Hypothalamus (tissue), 51 donors: ENCODE measurements at places on chromosomes 3 and 15.

- no peak for DNase-seq
Measured at GRCh38 chr15:53209396-53210042, 419.4 kb upstream of the ONECUT1 start.

GRCh38 chr15:39585389-39585841, 4.5 kb downstream of the THBS1 start:
- DNase-seq, result no peak

GRCh38 chr15:68817304-68818065, 3.2 kb downstream of the ANP32A start:
- DNase-seq, result peak; percentile 67

GRCh38 chr3:88059380-88060170, 520 bp downstream of the ZNF654 start:
- no peak for DNase-seq

DNA sequence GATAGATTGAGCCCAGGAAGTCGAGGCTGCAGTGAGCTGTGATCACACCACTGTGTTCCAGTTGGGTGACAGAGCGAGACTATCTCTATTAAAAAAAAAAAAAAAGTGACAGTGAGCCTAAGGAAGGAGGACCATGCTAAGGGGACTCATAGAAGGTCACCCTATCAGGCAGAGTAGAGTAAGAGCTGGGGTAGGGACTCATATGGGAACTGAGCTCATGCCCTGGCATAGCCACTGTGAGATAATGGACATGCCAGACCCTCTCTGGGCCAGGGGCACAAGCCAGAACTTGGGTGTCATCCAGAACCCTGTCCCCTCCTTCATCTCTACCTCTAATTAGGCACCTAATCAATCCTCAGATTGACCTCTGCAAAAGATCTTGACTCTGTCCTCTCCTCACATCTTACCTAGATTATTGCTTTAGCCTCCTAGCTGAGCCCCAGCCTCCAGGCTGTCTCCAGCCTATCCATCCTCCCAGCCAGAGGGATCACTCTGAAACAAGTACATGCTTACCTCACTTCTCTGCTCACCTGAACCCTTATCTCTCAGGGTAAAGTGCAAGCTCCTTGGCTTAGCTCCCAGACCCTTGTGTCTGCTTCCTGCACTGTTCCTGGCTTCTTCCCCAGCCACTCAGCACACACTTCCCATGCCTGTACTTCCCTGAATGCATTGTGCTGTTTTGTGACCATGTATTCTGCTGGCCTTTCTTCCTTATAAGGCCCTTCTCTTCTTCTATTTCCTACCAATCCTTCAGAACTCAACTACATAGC, 76.4 kb downstream of the DAPK2 start:
- DNase-seq, result no peak

- no peak for DNase-seq
Measured at GRCh38 chr3:195352895-195353488, 82.0 kb upstream of the XXYLT1 start.

DNA sequence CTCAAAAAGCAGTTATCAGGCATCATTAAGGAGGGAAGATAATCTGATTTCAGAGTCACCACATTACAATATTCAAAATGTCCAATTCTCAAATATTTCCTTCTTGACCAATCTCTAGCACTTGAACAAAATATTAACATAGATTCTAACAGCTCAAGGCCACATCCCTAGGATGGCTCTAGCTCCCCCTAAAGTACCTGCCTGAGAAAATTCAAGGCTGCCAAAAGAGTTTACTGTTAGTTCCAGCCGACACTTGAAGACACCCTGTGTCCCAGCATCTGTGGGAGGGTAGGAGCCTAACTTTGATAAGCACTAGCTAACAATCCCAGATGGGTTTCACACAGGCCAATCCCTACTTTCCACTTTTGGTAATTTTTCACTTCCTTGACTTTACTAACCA, 10.4 kb downstream of the NSMCE3 start:
- DNase-seq, result no peak

DNA sequence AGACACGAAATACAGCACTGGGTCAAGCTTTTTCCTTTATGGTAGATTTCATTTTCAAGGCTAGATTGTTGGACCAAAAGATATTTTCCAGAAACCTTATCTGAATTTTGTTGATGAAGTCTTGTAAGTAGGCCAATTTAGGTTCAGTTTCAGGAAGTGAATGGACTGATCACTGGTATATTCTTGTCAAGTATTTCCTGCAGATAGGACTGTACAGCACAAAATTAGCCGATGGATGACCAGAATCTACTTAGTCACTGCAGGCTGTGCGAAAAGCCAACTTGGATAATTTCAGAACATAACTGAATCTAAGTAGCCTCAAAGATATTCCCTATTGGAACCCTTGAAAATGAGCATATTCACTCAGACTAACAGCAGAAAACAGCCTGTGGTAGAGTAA, 206.5 kb downstream of the NR1D2 start:
- DNase-seq, result no peak

- DNase-seq, result no peak
Measured at GRCh38 chr3:186506857-186507256, 37.3 kb downstream of the CRYGS start.

- DNase-seq, result no peak
Measured at GRCh38 chr3:115937054-115937453, 313.7 kb downstream of the GAP43 start.

DNA sequence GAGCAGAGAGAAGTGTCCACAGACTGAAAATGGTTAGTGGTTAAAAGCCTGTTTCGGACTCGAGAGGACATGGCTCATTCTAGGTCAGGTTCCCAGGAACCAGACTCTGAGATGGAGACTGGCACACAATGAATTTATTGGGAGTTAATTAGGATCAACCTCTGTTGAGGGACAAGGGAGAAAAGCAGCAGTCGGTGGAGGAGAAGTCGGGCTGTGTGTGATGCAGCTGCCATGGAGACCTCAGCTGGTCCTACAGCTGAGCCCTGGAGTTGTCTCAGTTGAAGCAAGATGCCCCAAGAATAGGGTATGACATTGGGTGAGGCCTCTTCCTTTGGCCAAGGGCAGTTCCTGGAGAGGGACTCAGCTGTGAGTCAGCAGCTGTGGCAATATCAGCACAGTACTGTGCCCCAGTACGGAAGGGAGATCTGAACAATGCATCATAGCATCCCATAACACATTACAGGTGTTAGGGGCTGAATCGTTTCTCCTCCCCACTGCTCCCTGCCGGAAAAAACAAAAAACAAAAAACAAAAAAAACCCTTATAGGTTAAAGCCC, 105.4 kb downstream of the ABHD5 start:
- DNase-seq, result no peak

DNA sequence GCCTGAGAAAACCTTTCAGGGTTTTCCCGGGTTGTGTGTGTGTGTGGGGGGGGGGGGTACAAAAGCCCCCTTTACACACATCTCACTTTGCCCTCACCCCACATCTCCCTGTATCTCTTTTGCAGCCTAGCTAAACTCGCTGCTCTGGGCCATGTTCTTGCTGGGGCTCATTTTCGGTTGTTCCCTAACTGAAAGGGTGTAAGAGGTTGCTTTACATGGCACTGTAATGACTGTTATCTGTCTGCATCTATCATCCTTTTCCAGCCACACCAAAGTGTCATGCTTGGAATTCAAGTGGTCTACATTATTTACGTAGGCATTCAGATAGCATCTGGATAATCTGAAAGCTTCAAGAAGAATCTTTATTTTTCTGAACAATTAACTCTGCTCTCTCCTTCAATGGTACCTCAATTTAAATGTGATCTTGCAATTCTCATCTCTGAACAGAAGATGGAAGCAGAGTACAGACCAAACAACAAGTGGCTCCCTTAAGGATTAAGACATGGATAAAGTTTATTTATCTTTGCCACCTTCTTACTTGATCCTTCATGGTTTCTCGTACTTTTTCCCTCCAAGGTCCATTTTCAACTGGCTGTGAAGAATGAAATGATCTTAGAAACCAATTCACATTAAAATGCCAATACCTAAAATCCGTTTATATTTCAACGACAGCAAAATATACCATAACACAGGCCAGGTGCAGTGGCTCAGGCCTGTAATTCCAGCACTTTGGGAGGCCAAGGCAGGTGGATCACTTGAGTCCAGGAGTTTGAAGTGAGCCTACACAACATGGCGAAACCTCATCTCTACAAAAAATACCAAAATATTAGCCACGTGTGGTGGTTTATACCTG, 34.9 kb downstream of the DCLK3 start:
- DNase-seq, result no peak

DNA sequence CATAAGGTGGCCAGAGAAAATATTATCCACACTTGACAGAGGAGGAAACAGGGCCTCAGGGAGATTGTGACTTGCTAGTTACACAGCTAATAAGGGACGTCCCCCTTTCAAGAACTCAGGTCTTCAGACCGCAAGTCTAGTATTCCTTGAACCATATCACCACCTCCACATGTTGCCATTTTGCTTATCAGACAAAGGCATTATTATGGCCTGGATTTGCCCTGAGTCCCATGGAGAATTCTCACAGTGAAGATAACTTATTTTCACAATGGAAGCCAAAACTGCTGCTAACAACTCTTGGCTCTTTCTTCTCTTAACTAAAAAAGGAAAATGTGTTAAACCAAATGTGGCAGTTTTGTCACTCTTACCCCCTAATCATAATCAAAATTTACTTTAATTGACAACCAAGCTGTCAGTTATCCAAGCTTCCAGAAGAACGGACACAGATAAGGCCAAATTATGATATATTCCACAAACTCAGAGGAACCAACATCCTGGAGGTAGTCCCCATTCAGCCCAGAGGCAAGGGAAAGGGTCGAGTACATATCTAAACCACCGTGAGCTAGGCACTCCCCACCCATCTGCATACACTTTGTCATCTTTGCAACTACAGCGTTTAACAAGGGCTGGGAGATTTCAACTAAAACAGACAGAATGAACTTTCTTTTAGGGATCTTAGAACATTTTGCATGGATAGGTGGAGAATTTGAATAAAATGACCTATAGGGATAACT, 63.6 kb upstream of the THBS1 start:
- no peak for DNase-seq

DNA sequence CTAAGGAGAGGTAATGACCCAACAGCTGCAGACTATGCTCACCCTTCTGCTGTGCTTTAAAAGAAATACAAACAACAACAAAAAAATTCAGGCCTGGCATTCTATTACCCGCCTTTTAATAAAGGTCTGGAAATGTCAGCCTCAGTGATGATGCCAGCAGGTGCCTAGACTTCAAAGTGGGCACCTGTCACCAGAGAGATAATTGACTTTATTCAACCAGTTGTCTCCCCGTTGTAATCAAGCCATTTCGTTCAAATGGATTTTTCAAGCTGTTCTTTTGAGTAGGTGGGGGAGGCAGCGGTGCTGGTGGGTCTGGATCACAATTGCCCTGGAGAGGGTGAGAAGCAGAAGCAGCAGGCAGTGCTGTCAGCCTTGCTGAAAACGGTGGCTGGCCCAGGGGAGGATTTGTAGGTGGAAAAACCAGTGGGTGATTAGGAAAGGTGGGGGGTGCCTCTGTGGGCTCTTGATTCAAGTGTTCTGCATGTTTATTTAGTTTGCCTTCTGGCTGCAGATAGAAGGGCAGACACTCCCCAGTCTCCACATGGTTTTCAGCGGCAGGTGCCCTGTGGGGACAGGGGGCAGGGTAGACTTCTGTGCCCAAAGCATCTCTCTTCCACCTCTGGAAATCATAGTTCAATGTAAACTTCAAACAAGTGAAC, 300.2 kb upstream of the SLCO3A1 start:
- no peak for DNase-seq

GRCh38 chr3:179324270-179324754, 1.5 kb downstream of the ZNF639 start:
- no peak for DNase-seq

- no peak for DNase-seq
Measured at GRCh38 chr3:24981309-24981708, 446.8 kb upstream of the RARB start.

- DNase-seq, result no peak
Measured at GRCh38 chr15:100806157-100806556, 73.5 kb upstream of the ALDH1A3 start.

DNA sequence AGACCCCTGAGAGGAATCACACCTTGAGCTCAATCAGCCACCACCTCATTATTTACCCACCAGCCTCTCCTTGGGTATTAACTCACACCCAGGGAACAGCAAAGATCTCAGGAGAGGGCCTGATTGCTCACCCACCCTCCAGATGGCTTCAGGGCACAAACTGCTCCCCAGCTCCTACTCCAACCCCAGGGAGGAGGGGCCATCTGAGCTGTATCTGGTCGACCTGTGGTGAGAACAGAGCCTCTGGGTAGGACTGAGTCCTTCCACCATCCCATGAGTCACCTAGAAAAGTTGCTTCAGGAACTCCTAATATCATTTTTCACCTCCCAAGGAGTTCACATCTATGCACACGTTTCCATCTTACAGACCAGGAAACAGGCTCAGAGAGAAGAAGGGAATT, 44.8 kb upstream of the HES1 start:
- no peak for DNase-seq

DNA sequence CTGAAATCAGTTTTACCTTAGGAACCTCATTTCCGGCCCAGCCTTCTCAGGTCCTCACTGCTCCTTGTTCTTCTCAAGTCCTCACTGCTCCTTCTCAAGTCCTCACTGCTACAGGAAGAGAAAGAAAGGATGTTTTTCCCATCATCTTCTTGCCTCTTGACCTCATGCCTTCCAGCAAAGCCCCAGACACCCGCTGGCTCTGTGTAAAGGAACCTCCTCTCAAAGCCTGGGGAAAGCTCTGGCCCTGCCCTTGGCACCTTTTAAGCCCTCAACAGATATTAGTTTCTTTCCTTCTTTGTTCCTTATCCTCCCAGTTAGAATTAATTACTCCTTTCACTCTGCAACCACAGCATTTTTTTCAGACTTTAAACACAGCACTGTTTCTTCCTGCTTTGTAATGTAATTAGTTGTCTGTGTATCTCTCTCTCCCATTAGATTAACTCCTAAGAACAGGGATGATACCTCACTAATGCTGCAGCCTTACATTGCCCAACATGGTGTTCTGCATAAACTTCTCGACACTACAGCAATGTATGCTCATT, 4.0 kb upstream of the WDR49 start:
- DNase-seq, result no peak

DNA sequence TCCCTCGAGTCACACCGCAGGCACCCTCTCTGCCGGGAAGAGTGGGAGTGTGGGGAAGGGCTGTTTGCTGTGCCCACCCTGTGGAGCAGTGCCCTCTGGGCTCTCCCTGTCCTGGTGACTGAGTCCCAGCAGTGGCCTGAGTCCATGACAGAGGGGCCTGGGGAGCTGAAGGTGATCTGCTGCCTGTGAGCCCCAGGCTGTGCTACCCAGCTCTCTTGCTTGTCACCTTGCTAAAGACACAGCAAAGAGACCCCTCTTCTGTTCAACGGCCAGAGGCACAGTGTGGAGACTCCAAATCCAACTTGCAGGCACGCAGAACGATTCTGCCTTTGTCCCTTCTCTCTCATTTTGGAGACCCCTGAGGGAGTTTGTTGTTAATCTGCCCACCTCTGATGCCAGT, 232.6 kb downstream of the OPA1 start:
- DNase-seq, result no peak

GRCh38 chr3:133393204-133393603, 6.7 kb upstream of the BFSP2 start:
- DNase-seq, result no peak

- DNase-seq, result no peak
Measured at GRCh38 chr3:194219826-194220410, 84.0 kb downstream of the HES1 start.

GRCh38 chr15:67019884-67020520, 45.4 kb upstream of the SMAD3 start:
- DNase-seq, result no peak

- DNase-seq, result no peak
Measured at GRCh38 chr3:192215-192929, 4.2 kb upstream of the CHL1 start.

GRCh38 chr3:27093771-27094170, 275.4 kb downstream of the NEK10 start:
- DNase-seq, result no peak

GRCh38 chr3:73500321-73500720, 124.4 kb downstream of the PDZRN3 start:
- DNase-seq, result no peak

- no peak for DNase-seq
Measured at GRCh38 chr3:52310861-52311575, 5.1 kb upstream of the DNAH1 start.
